ENCODE measurements at places on chromosomes 16 and 17.

GRCh38 chr16:85557083-85557970, 55.8 kb upstream of the GSE1 start:
- DNase-seq: peak; percentile 59

GRCh38 chr17:65078441-65079160, 22.1 kb upstream of the GNA13 start:
- DNase-seq: no peak

DNA sequence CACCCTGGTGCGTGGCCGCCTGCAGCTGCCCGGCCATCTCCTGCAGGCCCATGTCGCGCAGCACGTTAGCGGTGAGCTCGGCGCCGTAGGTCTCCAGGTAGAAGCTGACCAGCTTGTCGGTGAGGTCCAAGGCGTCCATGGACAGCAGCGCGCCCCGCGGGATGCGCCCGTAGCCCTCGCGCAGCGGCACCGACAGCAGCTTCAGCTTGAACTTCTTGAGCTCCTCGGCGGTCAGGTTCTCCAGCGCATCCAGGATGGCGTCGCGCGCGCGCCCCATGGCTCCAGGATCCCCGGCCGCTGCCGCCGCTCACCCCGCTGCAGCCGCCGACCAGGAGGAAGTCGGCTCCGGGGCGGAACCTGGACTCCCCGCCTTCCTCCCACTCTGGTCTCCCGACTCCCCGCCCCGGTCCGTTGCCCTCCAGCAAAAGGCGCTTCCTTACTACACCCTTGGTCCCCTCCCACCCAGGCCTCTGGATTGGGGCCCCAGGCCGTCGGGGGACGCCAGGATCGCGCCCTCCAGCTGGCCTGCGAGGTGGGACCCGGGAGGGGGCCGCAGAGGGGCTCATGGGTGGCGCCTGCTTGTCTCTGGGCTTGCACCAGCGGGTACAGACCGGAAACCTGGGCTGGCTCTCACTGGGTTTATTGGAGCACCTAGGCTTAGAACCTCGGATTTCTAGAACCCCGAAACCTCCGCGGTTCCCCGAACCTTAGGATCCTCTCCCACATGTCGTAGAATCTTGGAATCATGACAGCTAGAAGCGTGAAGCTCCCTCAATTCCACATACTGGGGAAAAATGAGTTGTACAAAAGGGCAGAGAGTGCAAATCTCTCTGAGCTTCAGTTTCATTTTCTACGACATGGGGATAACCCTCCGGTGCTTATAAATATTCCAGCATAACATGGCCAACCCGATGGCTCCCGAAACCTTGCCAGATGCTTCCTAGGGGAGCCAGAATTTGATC, at the start of gene PYCARD:
TSS of gene PYCARD (minus strand) at position 347 of the 962 bp plus-strand sequence. CDS start at position 277, 70 bp downstream.
- peak; percentile 27 for DNase-seq

DNA sequence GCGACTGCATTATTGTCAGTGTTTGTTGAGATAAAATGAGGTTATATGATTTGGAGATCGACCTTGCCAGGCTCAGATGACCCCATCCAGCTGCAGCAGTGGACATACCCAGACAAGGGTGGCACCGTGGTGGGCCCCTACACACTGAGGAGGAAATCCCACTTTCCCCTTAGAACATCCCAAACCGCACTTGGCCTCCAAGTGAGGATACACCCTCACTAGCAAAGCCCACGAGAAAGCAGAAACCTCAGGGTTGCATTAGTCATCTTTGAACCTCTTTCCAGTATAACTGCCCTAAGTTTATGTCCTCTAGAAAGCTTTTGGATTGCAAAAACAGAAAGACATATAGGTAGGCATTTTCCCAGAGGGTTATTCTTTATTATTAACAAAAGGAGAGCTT, 101.5 kb downstream of the CLEC16A start:
- DNase-seq: no peak

DNA sequence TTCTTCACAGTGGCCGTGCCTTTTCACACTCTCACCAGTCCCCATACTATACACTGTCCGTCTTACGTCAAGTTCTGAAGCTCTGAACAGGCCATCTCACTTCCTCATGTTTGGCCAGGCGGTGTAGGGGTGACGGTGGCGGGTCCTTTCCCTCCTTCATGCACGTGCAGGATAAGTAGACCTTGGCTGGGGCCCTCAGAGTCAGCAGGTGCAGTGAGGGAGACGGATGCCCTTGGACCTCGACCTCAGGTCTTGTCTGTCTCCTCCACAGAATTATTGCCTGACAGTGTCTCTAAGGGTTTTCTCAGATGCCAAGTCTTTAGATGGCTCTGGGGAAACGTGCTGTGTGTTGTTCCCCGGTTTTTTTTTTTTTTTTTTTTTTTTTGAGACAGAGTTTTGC, 37.6 kb downstream of the RAB11FIP3 start:
- DNase-seq: no peak

GRCh38 chr17:79036596-79036995, 12.6 kb downstream of the C1QTNF1 start:
- DNase-seq: no peak

DNA sequence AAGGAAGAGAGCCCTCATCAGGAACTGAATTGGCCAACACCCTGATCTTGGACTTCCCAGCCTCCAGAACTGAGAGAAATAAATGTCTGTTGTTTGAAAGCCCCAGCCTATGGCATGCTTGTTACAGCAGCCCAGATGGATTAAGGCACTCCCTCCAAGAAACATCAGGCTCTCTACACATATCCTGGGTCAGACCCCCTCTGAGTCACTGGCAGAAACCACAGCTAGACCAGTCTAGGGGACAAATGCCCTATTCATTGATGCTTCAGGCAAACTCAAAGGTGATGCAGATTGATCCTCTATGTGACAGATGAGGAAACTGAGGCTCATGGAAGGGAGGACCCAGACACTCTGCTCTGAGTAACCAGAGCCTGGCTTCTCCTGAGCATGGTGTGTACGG, 116.8 kb downstream of the WSCD1 start:
- DNase-seq: no peak

DNA sequence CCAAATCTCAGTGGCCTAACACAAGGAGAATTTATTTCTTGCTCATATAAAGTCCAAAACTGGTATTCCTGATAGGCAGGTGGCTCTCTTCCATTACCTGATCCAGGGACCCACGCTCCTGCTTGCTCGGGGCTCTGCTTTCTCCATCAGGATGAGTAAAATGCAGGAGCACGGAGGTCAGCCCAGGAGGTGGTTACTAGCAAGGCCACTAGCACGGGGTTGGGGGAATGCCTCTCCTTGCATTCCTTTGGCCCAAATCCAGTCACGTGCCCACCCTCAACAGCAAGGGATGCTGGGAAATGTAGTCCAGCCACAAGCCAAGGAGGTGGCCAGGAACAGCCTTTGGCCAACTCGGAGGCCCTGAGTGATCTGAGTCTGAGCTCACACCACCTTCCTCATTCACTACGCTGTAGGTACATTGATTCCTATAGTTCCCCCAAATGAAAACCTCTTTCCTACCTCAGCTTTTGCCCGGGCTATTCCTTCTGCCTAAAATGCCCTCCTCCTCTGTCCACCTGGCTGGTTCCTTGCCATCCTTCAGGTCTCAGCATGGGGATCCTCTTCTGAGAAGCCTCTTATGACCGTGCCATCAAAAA, 38.3 kb upstream of the HAPSTR1 start:
- no peak for DNase-seq

GRCh38 chr17:47905221-47905733, 9.2 kb downstream of the SP2 start:
- DNase-seq: no peak

GRCh38 chr17:50621574-50622031, 13.1 kb upstream of the ABCC3 start:
- DNase-seq: no peak

- no peak for DNase-seq
These were observed 148.0 kb upstream of the TNRC6C start for GRCh38 chr17:77810536-77810935.

DNA sequence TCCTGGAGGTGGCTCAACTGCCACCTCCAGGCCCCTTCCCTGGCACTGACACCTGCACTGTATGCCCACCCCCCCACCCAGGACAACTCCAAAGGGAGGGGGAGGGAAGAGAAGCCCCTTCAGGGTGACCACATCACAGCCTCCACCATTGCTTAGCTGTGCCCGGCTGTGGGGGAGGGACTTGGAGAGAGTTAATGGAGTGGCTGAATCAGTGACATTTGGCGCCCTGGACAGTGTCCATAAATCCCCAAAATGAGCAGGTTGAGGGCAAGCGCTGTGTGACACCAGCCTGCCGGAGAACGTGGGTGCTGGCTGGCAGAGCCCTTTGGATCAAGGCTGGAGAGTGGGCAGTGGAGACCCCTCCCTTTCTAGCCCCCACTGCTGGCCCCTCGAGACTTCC, 883 bp downstream of the USH1G start:
- no peak for DNase-seq

DNA sequence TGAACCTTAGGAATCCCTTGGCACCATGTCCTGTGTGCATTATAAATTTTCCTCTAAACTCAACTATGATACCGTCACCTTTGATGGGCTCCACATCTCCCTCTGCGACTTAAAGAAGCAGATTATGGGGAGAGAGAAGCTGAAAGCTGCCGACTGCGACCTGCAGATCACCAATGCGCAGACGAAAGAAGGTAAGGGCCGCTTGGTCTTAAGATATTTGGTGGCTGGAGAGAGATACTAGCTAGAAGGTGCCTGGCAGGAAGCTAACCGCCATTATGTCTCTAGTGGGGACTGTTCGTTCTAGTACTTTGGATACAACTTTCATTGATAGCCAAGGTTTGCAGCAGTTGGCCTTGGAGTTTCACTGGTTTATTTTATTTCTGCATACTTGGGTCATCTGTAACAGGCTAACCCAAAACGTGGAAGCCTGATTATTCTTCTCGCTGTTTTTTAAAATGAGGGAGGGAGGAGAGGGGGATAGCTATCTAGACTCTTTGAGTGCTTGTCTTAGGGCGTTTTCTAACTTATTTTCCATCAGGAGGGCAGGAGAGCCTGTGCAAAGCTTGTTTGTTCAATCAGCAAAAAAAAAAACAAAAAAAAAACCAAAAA, 1.3 kb downstream of the RBBP6 start:
- no peak for DNase-seq

DNA sequence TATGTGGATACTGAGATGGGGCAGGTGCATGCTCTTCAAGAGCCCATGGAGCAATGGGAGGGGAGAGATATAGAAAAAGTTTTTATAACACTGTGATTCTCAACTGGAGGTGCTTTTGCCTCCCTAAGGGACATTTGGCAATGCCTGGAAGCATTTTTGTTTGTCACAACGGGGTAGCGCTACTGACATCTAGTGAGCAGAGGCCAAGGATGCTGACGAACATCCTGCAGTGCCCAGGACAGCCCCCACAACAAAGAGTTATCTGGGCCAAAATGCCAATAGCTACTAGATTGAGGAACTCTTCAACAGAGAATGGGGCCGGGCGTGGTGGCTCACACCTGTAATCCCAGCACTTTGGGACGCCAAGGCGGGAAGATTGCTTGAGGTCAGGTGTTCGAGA, 67.2 kb upstream of the CLEC3A start:
- no peak for DNase-seq

GRCh38 chr17:61583242-61583641, 7.8 kb downstream of the NACA2 start:
- no peak for DNase-seq

DNA sequence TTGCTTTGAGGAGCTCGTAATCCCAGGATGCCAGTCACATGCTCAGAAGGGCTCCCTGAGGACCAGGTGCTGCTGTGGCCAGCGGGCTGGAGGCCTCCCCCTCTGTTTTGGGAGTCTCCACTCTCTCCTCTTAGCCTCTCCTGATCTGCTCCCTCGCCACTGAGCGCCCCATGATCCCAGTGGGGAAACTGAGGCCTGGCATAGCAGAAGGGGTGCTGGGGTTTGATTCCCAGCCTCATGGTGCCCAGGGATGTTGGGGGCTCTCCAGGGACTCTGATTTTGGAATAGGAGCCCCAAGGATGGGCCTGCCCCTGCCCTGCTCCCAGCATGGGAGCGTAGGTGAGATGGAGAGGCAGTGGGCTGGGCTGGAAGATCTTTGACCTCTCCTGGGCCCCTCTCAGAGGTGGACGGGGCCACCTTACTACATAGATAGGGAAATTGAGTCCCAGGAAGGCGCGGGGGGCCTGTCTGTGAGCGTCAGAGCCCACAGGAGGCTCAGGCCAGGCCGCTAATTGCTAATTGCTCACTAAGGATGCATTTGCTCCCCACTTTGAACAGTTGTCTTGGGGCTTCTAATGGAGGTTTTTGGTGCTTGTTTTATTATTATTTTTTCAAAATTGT, 525 bp upstream of the ADCY7 start:
- no peak for DNase-seq

GRCh38 chr16:30088832-30089624, 2.7 kb downstream of the TBX6 start:
- DNase-seq: no peak

GRCh38 chr17:80108036-80108971, 6.9 kb downstream of the GAA start:
- DNase-seq: no peak

DNA sequence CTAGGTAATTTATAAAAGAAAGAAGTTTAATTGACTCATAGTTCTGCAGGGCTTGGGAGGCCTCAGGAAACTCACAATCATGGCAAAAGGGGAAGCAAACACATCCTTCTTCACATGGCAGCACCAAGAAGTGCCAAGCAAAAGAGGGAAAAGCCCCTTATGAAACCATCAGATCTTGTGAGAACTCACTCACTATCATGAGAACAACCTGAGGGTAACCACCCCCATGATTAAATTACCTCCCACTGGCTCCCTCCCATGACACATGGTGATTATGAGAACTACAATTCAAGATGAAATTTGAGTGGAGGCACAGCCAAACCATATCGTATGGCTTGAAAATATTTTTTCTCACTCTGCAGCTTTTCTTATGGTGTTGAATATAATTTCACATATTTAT, 151.7 kb downstream of the ANKFN1 start:
- DNase-seq: no peak

DNA sequence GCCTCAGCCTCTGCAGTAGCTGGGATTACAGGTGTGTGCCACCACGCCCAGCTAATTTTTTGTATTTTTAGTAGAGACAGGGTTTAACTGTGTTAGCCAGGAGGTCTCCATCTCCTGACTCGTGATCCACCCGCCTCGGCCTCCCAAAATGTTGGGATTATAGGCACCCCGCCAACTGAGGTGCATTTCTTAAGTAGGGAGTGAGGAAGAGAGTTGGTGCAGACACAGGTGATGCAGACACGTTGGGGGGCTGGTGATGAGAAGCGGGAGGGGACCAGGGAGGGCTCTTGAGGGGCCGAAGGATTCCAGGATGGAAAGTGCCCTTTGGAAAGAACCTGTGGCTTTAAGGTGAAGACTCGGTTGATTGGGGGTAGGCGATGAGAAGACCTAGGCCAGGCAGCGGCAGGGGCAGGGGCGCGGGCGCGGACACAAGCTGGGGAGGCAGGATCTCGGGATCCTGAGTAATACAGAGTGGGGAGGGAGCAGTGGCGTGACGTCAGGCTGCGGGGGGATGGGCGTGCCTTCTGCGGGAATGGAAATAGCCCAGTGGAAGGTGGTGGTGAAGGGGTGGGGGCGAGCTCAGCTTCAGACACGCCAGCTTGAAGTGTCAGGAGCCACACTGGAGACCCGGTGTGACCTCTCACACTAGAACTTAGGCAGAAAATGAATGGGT, 2.5 kb upstream of the ATP6V0C start:
- DNase-seq: no peak

All from stimulated activated naive CD4-positive, alpha-beta T cell (primary cell).